Upper lobe of right lung (tissue), 1 donor: ENCODE measurements at places on chromosomes 2 and 18.

DNA sequence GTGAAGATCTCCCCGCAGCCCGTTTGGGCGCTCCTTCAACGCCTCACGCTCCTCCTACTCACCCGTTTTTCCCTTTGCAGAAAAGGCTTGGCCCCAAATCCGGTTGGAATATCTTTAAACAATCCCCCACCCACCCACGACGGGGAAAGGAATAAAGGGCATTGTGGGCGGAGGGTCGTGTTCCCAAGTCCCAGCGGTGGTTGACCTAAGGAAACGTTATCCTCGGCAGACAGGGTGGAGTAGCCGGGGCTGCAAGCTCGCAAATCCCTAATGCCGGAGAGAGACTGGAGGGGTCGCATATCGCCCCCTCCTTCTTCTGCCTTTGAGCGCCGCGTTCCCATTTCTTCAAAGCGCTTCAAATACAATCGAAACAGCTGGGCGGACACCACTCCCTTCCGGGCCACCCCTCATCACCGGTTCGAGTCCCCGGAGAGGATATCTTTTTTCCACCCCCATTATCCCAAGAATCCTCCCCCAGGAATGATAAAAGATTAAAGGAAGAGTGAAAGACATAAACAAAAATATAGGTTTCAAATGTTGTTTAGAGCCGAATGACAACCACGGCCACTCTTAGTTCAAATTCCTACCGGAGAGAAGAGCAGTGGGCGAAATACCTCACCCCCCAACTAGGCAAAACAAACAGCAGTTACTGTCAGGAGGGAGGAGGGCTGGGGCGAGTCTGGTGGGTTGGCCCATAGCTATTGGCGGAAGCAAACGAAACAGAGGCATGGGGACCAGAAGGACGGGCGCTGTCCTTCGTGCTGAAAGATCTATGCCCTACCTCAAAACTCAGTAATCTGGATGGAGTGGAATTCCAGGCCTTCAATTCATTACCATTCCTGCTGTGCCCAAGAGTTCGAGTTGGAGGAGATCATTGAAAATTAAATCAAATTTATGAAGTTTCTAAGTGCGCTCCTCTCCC is 2.8 kb upstream of the GAD1 start:
- DNase-seq: no peak

DNA sequence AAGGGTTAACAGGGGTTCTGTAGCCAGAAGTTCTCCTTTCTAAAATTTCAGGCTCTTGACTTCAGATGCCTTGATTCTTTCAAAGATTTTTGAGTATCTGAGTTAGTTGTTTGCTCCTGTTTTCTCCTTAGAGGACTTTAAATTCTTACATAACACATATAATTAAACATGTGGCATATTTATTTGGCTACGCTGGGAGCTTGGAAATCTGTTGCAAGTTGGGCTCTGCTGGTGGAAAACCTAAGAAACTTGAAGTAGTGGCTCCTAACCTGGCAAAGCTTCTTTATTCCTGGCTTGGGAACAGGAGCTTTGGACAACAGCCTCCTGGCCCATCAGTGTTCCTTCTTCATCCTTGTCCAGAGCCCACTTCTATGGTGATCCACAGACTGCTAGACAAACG is 72.6 kb downstream of the VIT start:
- no peak for DNase-seq

DNA sequence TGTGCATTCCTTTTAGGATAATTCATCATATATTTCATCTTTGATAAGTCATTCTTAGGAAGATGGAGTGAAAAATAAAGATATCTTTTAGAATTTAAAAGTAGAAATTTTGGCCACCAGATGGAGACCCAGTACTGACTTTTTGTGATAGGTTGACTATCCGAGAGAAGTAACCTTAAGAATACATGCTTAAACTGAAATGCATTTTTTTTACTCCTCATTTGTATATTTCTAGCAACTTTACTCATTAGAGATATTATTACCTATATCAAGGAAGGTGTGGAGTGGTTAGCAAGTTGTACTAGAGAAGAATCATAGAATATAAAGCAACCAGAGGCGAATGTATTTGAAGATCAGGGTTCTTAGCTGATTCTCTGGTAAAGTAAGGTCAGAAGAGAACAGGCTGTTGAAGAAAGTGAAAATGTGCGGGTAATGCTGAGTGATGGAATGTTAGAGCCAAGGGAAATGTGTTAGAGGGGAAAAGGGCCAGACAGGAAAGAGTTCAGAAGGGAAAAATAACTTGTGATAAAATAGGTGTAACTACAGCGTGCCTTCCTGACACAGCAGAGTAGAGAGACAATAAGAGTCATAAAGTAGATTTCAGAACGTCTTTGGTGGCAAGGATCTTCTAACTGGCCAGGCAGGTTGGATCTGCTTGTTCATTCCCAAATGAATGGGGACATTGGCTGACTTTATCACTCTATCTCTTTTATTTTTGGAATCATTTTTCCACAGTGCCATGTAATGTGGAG is 52.3 kb downstream of the TDRD15 start:
- no peak for DNase-seq

DNA sequence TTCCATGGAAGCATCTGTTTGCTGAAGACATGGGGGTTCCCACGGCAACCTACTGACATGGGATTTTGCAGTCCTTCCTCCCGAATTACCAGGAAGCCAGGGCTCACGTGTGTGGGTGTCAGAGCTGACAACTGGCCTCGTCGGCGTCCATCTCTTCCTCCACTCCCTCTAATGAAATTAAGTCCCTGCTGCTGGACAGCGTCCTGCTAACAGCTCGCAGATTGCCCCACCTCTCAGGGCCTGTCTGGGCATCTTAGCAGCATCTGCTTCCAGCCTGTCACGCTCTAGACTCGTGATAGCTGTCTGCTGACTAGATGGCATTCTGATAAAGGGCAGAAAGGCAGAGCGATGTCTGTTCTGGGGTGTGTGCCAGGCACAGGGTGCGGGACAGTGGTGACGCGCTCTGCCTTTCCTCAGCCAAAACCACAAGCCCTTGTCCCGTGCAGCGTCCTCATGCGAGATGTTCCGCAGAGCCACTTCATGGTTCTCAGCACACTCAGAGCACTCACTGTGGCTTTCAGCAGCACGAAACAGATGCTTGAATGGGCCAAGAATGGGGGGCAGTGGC is 161.1 kb downstream of the ARL4C start:
- peak; percentile 78 for DNase-seq

DNA sequence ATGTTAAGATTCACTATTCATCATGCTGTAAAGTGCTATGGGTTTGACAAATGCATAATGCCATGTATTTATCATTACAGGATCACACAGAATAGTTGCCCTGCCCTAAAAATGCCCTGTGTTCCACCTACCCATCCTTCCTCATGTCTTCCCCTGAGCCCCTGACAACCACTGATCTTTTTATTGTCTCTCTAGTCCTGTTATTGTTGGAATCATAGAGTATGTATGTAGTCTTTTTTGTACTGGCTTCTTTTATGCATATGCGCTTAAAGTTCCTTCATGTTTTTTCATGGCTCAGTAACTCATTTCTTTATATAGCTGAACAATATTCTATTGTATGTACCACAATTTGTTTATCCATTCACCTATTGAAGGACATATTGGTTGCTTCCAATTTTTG is 20.3 kb downstream of the CCDC150 start:
- DNase-seq: no peak

- no peak for DNase-seq
Measured at GRCh38 chr18:58337686-58338085, 291.2 kb downstream of the ALPK2 start.

GRCh38 chr18:48851599-48851960 is 99.2 kb downstream of the SMAD7 start:
- peak; percentile 78 for DNase-seq

- DNase-seq: peak; percentile 19
Measured at GRCh38 chr2:74005786-74006185, 21.1 kb downstream of the TET3 start.

DNA sequence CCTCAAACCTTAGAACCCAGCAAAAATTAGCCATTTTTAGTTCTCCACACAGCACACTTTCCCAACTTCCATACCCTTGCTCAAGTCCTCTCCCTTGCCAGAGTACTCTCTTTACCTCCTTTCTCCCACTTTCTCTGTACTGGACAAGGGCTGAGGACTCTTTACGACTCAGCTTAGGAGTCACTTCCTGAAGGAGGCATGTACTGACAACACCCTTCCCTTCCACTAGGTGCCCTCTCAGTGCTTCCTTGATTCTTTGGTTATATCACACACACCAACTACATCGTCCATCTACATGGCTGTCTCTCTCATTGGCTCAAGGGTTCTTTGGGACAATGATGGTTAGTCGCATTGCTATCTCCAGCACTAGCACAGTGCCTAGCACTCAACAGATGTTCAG is 5.2 kb upstream of the C18orf63 start:
- DNase-seq: no peak

DNA sequence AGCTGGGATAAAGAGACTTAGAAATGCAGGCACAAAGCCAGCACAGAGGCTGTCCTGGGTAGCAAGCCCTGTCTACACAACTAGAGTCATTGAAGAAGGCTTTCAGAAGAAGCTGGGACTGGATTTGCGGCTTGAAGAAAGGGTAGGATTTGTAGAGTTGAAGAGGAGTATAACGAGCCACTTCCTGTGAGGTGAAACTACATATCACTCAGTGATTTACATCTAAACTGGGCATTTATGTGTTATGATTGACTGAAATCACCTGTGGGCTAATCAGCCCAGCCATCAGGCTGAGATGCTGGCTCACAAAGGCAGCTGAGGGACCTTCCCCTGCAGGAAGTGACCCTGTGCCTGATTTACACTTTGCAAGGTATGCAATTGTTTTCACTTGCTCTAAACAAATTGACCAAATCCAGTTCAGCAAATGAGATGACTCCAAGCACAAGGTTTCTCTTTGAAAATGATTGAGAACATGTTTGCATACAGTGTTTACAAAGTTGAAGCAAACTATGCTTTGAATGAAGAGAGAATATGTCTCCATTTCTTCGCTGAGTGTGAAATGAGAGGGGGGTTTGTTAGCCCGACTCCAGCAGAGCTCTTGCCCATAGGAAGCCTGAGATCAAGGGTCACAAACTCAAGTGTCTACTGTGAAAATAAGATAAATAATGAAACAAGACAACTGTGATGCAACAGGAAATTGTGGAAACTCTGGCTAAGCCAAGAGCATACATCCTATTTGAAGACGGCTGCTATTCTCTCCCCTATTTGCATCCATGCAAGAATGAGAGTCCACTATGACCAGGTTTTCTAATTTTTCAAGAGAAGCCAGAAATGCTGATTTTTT is 69.3 kb upstream of the HK2 start:
- no peak for DNase-seq

DNA sequence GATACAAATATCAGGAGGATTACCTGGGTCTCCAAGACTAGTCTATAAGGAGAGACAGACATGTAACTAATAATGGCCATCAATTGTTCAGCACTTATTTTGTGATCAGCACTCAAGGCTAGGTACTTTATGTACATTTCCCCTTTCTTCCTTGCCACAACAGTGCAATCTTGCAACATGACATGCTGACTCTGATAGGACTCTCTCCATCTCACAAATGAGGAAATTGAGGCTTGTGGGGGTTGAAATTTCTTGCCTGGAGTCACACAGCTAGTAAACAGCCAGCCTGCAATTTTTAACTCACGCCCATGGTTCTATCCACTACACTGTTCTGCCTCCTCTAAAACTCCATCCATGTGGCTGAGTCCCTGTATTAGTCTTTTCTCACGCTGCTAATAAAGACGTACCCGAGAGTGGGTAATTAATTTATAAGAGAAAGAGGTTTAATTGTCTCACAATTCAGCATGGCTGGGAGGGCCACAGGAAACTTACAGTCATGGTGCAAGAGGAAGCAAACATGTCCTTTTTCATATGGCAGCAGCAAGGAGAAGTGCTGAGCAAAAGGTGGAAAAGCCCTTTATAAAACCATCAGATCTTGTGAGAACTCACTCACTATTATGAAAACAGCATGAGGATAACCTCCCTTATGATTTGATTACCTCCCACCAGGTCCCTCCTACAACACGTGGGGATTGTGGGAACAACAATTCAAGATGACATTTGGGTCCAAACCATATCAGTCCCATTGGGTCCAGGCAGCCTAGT is 302.4 kb downstream of the PLCL1 start:
- DNase-seq: no peak

GRCh38 chr2:196361606-196362326 is 190.4 kb upstream of the STK17B start:
- no peak for DNase-seq

- no peak for DNase-seq
Measured at GRCh38 chr2:32427672-32428610, 71.1 kb downstream of the BIRC6 start.

DNA sequence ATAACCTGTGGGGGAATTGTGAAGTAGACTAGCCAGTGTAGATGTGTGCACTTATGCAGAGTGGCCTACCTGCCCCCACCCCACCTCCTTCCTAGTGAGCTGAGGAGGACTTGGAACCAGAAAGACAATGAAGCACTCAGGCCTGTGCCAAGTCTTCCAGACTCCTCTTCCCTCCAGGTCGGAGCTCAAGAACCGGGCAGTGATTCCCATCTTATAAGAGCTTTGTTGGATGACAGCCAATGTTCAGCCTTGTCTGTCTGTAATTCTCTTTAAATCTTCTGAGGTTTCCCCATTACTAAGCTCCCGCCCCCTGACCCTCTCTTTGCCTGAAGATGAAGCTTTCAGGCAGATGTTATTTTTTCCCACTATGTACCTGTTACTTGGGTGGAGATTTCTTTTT is 121.0 kb downstream of the SMAD2 start:
- no peak for DNase-seq

GRCh38 chr18:55120896-55121295 is 161.6 kb upstream of the CCDC68 start:
- no peak for DNase-seq

- no peak for DNase-seq
Measured at GRCh38 chr18:74610051-74610615, 12.5 kb downstream of the ZNF407 start.

GRCh38 chr2:2524348-2524941 is 193.4 kb upstream of the MYT1L start:
- no peak for DNase-seq

DNA sequence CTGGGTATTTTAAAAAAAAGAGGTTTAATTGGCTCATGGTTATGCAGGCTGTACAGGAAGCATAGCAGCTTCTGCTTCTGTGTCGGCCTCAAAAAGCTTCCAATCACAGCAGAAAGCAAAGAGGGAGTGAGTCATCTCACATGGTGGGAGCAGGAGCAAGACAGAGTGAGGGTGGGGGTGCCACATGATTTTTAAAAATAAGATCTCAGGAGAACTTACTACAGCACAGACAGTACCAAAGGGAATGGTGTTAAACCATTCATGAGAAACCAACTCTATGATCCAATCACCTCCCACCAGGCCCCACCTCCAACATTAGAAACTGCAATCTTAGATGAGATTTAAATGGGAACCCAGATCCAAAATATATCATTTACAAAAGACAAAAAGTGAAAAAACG is 14.6 kb downstream of the ZNF519 start:
- DNase-seq: no peak

DNA sequence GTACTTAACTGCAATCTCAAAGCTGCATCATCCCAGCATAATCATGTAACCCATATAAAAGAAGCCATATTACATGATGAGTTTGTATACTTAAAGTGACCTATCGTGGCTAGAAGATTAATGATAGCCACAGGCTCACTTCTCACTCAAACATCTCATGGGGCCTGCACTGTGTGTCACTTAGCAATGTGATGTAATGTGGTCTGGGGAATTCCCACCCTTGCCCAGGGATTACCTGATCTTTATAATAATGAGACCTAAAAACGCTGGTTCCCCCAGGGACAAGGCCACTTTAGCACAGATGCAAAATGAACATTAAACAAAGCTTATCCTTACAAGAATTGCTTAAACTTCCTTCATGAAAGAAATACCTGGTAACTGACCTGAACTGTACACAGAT is 427.1 kb upstream of the CNTNAP5 start:
- DNase-seq: no peak

- DNase-seq: no peak
Measured at GRCh38 chr2:181332044-181332605, 125.1 kb upstream of the ITGA4 start.
